CD4-positive, alpha-beta T cell treated with Interleukin-12 subunit alpha and Interleukin-12 subunit beta, for 1 hour (primary cell): ENCODE measurements at places on chromosomes 11 and 22.

DNA sequence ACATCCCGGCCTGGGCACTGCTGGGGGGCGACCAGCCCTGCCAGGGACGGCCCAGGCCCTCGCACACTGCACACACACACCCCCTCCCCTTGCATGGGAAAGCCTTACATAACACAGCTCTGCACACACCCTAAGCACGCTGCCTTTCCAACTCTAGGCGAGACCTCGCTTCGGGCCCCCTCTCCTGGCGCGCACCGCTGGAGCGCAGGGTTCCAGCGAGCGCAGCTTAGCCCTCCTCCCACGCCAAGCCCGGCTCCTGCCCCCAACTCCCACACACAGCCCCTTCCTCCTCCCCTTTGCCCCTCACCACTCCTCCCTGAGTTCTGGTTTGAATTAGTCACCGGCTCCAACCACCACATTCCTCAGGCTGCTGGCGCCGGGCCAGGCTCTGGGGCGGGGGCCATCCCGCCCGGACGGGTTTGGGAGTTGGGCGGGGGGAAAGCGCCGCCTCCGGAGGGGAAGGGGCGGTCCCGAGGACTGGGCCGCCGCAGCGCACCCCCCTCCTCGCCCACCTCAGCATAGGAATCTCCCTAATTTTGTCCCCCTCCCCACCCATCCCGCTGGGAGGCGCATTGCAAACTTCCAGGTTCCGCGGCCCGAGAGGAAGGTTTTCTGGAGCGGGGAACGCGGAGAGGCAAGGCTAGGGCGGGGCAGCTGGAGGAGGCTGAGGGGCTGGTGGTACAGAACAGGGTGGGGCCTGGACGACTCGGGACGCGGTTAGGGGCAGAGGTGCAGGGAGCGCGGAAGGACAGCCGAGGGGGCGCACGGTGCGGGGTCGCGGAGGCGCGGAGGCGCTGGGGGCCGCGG lies 966 bp downstream of the AHNAK start:
- peak; percentile 74 for DNase-seq

DNA sequence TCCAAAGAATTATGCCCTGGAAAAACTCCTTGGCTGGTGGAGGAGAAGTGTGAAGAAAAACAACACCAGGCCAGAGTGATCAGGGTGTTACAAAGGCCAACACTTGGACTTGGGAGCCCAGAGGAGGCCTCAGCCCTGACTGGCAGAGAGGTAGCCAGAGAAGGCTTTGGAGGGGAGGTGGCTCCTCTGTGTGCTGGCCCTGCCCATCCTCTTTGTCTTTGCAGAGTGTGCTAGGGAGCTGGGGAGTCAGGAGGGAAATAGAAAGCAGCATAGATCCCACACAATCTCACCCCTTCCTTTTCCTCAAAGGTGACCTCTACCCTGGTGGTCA lies 12.0 kb upstream of the P2RY6 start:
- no peak for DNase-seq

DNA sequence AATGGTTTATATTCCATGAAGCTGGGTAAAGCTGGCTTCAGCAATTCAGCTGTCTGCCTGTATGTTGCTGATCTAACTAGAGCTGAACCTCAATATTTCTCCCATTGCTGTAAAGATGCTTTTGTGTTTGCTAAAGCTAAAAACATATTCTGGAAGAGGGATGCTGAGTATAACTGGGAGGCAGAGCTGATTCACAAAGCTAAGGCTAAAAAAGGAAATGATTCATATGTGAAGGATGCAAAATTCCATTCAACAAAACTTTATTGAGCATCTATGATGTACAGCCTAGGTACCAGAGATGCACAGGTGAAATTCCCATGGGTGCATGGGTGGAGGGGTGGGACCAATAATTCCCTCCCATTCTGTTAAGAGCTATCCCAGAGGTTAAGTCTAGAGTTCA lies 193.9 kb downstream of the KIF18A start:
- DNase-seq, result no peak

DNA sequence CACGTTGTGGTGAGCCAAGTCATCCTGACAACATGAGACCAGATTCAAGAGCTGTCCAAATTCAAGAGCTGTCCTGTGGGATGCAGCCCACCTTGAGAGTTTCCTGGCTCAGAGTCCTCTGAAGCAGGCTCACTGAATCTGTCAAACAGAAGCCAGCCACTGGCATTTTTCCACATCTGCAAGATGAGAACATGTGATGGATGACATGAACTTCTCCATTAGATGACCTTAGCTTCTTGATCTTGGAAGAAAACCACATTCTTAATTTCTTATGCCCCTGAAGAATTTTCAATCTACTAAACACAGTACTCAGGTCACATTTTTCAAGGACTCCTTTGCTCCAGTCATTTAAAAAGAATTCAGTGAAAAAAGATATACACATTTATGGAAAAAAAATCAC lies 291.0 kb downstream of the GUCY1A2 start:
- DNase-seq, result no peak

DNA sequence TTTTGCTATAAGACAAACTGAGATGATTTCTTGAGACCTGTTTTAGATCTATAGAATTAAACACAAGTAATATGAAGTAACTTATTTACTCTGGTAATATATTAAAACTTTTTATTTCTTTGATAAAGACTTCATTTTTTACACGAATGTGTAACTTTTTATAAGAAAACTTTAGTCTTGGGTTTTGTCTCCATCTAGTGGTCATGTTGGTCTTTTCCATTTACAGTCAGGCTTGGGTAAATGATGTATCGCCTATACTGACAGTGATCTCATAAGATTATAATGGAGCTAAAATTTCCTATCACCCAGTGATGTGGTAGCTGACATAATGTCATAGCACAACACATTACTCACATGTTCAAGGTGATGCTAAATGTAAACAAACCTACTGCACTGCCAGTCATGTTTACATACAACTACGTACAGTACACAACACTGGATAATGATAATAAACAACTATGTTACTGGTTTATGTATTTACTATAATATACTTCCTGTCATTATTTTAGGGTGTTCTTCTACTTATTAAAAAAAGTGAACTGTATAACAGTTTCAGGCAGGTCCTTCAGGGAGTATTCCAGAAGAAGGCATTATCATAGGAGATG lies 7.5 kb upstream of the C11orf97 start:
- DNase-seq, result peak; percentile 65

DNA sequence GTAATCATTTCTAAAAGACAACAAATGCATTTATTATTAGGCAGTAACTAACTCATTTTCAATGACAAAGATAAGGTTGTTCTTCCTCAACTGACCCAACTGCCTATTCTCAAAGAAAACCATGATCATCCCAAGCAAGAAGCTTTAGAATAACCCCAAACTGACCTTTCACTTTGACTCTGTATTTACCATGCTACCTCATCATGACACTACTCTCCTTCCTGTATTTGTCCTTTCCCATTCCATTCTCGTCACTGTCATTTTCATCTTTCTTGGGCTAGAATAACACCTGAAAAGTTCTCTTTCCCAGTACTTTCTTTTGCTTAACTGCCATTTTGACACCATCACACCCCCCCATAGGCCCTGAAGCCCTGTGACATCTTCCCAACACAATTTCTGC lies 48.3 kb downstream of the TCF20 start:
- no peak for DNase-seq

DNA sequence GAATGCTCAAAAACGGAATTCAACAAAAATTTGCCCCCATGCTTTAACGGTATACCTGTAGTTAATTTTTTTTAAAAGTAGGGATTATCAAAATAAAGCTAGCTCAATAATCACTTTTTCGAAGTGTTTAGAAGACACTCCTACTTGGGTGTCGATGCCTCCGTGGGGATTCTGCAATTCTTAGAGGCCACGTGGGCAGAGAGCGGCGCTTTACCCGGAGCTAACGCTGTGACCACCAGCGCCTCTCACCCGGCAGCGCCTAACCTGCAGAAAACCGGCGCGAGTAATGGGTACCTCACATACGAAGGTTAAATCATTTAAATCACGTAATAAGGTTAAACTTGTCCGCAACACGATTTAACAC lies 583 bp downstream of the TAF1D start:
- peak; percentile 70 for DNase-seq
